ENCODE measurements at places on chromosomes 12 and 14.

DNA sequence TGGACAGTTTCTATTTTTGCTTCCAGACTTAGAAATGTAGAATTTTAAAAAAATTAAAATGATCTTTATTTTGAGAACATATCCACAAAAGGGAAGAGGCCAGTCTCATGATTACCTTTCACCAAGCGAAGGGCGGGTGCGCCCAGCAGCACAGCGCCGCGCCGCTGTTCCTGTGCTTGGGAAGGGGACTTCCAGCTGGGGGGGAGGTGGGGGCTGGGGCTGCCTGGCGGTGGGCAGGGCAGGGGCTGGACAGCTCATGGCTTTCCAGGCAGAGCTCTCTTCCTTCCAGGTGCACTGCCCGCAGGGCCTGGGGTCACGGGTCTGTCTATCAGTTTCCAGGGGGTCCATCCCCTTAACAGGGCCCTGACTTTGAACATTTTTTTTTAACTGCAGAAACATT is 199.9 kb downstream of the TTC7B start:
- DNase-seq: no peak

- DNase-seq: no peak
Measured at GRCh38 chr12:32072102-32072501, 34.5 kb upstream of the BICD1 start.

- no peak for DNase-seq
Measured at GRCh38 chr12:1422604-1423315, 171.6 kb downstream of the FBXL14 start.

DNA sequence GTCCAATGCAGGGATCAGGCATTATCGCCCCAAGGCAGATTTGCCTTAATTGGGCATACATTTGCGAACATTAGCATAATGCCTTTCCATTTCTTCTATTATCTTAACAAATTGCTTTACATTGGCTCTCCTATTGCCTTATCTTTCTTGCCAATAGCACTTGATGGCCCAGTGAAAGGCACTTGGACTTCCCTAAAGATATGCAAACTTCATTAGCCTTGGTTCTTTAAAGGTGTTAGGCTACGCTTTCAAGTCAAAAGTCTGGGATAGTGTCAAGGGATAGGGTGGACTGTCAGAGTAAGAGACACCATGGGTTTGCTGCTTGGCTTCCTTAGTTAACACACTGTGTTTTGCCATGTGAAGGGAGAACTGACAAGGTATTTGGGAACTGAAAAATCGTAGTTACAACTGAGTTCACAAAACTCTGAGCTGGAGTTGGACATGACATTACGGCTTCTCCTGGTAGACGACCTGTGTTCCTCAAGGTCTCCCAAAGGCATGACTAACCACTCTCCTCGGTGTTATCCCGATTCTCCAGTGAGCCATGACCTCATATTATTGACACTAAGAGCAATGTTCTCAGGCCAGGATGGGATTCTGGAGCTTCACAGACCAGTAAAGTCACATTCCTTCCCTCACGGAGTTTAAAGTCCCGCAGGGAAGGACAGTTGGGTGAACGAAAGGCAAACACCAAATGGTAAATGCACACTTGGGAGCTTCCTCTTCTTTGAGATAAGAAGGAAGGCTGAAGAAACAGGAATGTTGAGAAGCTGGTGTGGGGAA is 65.2 kb downstream of the TBC1D30 start:
- DNase-seq: no peak

DNA sequence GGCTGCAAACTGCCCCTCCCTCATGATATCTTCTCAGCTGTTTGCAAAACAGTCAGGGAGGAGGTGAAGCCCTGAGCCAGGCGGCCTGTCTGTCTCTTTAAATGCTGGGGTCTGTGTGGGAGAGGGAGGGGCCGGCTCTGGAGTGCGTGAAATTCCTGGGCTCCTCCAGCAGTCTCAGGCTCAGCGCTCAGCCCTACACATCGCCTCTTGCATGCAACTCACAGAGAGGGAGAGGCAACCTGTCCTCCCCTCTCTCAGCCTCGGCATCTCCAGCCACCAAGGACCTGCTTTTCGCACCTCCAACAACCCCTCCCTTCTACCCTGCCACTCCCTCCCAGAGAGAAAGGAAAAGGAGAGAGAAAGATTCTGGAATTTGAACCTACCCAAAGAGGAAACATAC is at the start of gene NRXN3:
Gene NRXN3, plus strand, starts transcription at position 171 of the 400 bp plus-strand sequence. CDS start 72,721 bp downstream, outside the sequence.
- no peak for DNase-seq

- peak; percentile 40 for DNase-seq
Measured at GRCh38 chr12:94172031-94172430, 23.7 kb downstream of the PLXNC1 start.

DNA sequence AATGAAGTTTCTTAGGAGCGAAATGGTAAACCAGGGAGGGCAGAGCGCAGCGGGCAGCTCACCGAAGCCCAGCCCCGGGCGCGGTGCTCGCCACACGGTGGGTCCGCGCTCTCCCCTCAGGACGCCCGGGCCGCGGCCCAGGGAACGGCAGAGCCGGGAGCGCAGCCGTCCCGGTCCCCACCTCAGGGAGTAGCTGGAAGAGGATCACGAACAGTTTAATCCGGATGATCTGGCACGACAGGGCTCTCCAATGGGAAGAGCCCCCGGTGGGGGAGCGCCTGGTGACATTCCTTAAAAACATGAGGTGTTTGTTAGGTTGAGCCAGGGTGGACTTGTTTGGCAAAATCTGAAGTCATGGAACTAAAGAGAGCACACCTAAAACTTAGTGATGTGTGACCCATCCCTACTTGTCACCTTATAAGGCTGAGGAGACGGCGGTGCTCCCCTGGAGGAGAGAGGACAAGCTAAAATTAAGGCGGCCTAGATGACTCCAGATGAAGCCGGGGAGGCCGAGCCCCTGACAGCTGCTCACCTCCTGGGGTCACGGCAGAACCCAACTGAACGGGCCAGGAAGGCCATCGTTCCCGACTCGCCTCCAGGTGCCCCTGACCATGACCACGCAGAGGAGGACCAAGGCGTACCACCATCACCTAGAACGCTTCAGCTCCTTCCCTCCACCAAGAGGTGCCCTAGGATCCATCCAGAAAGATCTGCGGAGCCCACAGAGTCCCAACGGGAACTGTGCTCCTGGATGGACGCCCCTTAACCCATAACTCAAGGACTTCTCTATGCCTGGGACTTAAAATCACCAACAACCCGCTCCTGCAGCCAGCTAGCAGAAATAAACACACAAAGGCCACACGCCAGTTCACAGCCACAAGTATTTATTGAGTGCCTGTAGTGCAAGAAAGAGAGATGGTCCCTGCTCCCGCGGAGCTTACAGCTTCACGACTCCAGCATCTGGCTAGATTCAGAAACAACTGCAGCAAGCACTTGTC is 866 bp upstream of the PITPNM2 start:
- DNase-seq: no peak

DNA sequence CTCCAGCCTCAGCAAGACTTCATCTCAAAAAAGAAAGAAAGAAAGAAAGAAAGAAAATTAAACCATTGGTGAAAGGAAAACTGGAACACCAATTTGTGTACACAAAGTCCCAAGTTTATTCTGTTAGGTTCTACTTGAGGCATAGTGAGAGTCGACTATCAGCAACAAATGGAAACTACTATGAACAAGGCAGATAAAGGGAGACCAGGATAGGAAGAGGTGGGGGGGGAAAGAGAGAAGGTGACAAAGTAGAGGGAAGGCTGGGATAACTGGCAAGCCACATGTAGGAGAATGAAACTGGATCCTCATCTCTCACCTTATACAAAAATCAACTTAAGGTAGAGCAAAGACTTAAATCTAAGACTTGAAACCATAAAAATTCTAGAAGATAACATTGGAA is 25.6 kb downstream of the TFCP2 start:
- no peak for DNase-seq

- no peak for DNase-seq
Measured at GRCh38 chr12:102865821-102866615, 51.0 kb downstream of the PAH start.

GRCh38 chr14:75307700-75308379 is 29.2 kb downstream of the FOS start:
- DNase-seq: peak; percentile 63

GRCh38 chr12:6285532-6286306 is 24.8 kb upstream of the PLEKHG6 start:
- DNase-seq: no peak

Measured in activated CD4-positive, alpha-beta T cell treated with anti-CD3 and anti-CD28 coated beads, Interleukin-2, amount 50 U/mL, for 4 hours (primary cell).